Effector CD8-positive, alpha-beta T cell (primary cell): ENCODE measurements at places on chromosomes 7 and 10.

DNA sequence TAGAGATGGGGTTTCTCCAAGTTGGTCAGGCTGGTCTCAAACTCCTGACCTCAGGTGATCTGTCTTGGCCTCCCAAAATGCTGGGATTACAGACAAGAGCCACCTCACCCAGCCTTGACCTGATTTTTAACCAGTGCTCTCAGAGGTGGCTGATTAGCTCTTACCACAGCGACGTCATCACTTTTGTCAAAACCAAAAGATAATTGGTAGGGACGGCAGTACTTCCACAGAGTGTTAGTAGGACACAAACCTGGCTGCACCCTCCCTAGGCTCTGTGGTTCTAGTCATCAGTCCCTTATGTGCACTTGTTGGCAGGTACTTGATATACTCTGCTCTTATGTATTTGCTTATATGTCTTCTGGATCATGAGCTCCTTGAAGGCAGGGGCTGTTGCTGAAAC is 74.0 kb downstream of the GPR141 start:
- no peak for DNase-seq

DNA sequence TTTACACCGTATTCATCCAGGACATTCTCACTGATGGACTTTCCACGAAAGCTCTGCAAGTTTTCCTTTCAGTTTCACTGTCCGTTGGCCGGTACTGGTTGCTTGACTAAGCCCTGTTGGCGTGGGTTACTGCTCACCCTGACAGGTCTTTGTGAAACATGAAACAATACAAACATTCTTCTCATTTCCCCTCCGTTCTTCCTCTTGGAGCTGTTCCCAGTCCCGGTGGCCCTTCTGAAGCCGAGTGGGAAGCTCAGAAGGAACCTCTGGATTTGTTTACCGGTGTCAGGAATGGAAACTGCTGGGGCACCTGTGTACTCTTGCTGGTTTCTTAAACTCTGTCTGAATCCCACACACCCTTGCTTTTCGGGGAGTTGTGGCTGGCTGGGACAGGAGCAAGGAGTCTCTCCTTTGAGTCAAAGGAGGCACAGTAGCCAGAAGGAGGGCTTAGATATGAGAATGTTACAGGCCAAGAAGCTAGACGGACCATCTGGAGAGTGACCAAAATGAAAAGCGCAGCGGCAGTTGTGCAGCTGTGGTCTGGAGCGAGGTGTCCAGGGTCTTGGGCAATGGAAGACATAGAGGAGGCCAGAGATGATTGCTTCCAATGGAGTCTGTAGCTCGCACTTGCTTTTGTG is 45.7 kb downstream of the LYZL2 start:
- DNase-seq, result no peak

DNA sequence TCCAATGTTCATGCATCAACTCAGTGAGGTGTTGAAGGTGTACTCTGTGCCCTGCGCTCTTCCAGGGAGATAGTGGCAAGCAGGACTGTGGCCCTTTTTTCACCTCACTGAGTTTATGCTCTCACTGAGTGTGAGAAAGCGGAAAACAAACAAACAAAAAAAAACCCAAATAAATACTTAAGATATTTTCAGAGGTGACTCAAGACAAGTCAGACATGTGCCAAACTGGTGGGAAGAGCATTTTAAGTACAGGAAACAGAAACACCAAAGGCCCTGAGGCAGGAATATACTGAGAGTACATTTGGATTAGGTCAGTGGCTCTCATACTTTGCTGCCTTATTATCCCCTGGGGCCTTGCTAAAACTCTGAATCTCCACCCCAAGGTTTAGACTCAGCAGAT is 111.9 kb upstream of the IGFBP3 start:
- DNase-seq, result no peak

- no peak for DNase-seq
Measured at GRCh38 chr10:129191797-129192196, 275.2 kb upstream of the MGMT start.

DNA sequence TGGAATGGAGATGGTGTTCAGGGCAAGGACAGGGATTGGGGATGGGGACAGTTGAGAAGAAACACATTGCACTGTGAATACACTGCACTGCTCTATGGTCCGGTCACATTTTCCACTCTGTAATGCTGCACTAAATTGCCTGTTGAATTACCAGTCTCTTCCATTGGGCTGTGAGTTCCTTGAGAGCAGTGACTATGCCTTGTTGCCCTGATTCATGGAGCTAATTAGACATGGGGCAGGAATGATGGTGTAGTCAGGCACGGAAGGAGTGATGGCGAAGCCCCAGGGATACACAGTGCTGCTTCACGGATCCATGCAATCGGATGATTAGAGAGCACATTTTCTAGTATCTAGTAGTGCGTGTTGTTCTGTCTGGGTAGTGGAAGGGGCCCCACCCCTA is 25.4 kb upstream of the GPAM start:
- DNase-seq, result no peak

GRCh38 chr7:96547371-96547811 is 162.3 kb downstream of the SEM1 start:
- DNase-seq, result no peak

- DNase-seq, result no peak
Measured at GRCh38 chr7:15046861-15047260, 144.3 kb upstream of the DGKB start.

DNA sequence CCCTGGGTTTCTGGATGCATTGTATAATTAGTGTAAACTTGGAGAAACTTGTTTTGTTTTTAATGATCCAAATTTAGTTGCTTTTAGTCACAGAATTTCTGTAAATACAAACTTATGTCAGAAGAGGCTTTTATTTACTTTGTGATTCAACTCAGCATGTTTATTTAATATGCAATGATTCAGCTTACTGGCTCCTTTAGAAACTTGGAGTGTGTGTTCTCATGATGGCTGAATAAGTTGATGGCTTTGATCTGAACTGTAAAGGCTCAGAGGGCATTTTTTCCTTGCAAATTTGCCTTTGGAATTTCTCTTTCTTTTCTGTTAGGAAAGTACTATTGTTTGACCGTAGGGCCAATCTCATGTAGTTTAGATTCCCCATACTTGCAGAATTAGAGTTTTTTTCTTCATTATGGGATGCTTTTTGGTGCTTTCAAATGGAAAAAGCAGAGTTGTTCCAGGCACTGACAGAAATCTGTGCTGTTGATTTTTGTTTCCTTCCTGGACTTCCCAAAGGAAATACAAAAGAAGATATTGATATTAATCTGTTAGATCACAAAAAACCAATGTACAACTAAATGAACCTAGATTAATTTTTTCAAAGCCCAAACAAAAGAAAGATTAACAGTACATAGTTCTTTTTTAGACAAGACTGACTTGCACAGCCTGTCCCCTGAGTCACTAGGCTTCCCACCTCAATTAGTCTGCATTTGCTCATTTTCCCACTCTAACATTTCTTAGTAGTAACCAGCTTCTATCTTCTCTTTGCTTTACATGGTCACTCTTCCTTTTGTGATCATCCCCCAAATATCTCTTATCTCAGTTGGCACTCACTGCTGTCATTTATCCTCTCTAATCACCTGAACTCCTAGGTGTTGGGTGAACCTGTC is 96.8 kb upstream of the AGR3 start:
- no peak for DNase-seq

DNA sequence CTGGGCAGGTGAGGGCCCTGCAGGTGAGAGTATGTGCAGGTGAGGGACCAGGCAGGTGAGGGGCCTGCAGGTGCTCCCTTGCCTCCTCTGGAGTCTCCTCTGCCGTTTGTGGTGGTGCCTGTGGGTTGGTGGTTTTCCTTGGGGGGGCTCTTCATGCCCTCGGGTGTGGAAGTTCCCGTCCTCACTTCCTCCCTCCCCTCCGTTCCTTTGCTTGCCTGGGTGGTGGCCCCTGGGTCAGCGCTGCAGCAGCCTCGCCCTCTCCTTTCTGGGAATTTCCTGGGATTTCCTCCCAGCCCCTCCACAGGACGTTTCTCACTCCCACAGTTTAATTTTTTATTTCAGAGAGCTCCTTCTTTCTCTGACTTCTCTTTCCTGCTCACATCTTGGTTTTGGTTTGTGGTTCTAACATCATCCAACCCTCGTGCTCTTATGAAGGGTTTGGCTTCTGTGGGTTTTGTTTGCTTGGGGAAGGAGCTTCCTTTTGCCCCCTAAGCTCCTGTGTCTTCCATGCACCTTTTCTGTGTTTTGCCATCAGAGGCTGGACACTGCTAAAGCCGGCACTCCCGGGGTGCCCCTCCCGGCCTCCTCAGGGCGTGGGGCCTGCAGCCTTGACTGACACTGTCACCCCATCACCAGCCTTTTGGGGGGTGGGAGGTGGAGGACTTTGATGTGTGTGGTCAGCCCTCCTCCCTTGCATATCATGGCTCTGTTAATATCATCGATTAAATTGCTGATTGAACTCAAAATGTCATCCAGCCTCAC is 29.2 kb upstream of the ADGRA1 start:
- no peak for DNase-seq

DNA sequence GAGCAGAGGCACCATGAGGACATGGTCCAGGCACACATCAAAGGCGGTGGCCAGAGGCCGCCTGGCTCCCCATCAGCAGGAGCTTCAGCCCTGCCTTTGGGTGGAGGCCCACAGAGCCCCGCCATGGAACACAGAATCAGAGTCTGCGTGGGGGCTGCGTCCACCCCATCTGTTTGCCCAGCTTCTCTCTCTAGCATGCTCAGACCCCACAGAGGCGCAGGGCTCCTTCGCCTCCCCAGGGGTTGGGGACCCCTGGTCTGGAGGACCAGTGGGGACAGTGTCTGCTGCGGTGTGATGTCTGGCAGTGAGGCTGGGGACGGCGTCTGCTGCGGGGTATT is 321.9 kb downstream of the PTPRN2 start:
- no peak for DNase-seq

- no peak for DNase-seq
Measured at GRCh38 chr7:155001756-155002410, 1.0 kb downstream of the PAXIP1 start.

DNA sequence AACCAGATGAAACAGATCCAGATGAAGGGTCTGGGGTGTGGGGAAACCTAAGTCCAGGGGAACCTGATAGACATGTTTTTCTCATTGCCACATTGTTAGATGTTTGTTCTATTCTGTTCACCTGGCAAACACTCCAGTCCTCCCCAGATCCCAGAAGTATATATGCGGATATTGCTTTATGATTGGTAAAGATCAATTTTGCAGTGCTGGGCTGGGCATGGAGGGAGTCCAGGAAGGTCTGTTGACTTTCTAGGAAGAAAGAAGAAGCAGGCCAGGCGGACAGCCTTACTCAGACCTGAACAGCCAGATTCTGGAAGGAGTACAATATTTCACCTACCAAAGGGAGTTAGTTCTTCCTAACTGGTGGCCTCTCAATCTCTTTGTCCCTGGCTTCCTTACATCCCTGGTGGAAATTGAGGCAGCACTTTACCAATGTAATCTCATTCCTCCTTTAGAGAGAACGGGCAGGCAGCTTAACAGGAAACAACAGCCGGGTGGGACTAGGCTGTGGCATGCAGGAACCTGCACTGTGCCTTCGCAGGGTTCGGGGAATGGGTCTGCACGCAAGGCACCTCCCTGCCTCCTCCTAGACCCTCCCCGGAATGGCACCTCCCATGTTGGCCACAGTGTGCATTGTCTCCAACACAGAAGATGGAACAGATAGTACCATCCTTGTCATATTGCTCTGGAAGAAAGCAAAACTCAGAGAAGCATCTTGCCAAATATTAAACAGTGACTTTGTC is 930 bp downstream of the GIMAP6 start:
- no peak for DNase-seq

- no peak for DNase-seq
Measured at GRCh38 chr10:20494474-20494873, 402.6 kb downstream of the NEBL start.

DNA sequence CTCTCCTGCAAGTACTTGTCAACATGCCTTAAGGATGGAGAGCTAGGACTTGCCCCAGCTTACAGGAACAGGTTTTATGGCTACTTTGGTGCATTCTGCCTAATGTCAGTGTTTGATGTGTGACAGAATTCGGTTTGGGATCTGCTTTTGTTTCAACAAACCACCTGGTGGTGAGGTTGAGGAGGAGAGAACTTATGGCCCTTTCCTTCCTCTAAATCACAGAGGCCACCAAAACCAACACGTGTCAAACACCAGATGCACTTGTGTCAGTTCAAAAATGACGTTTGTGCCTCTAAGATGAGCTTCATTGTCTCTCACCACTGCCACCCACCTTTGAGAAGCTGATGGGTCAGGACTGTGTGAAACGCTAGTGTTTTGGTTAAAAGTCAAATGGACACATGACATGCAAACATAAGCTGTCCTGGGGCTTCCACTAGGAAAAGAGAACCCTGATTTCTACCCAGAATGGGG is 83.9 kb downstream of the OSBPL3 start:
- no peak for DNase-seq

- no peak for DNase-seq
Measured at GRCh38 chr10:43091846-43092245, 15.0 kb downstream of the RET start.

- no peak for DNase-seq
Measured at GRCh38 chr7:98602755-98603398, 14.2 kb upstream of the NPTX2 start.

- DNase-seq, result no peak
Measured at GRCh38 chr7:118109607-118110006, 74.4 kb upstream of the LSM8 start.

- DNase-seq, result no peak
Measured at GRCh38 chr10:121221991-121222390, 370.8 kb downstream of the WDR11 start.

- DNase-seq, result no peak
Measured at GRCh38 chr7:79036356-79036755, 417.1 kb downstream of the MAGI2 start.

DNA sequence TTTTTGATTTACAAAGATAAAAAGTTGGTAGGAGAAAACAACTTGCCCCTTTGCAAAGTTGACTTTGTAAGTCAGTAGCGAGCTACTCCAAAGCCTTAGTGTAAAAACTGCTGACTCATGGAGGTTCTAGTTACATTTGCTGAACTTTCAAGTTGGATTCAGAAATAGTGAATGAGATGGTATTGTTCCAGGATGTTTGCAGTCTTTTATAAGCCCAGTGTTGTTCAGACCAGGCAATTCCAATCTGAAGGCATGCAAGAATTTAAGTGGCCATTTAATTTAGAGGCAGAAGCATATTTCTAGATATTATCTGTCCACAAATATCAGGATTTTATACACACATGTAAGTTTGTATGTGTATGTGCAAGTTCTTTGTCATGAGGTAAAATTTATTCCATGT is 21.6 kb downstream of the TES start:
- no peak for DNase-seq

DNA sequence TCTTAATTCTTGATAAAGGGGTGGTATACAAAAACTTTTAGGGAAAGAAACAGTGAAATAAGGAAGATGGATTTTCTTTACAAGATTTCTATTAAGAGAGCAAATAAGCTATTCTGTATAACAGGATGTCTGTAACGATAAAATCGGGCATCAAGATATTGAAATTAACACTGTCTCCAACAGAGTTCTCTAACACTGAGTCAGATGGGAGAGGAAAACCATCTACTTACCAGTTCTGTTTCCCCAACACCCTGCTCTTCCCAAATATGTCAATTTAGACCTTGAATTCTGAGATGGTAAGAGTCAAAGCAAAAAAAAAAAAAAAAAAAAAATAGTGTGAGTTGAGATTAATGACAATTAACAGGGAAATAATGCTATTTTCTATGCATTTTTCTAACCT is 23.0 kb downstream of the SMURF1 start:
- no peak for DNase-seq

GRCh38 chr10:102735065-102735562 is 8.6 kb upstream of the WBP1L start:
- DNase-seq, result no peak

- DNase-seq, result no peak
Measured at GRCh38 chr10:7070950-7071349, 339.9 kb downstream of the SFMBT2 start.
